ENCODE measurements at places on chromosomes 13 and 19.

GRCh38 chr13:43390619-43391018 is 367.2 kb downstream of the DNAJC15 start:
- DNase-seq: no peak

- no peak for DNase-seq
Observed at GRCh38 chr19:367561-367960, 23.0 kb upstream of the MIER2 start.

DNA sequence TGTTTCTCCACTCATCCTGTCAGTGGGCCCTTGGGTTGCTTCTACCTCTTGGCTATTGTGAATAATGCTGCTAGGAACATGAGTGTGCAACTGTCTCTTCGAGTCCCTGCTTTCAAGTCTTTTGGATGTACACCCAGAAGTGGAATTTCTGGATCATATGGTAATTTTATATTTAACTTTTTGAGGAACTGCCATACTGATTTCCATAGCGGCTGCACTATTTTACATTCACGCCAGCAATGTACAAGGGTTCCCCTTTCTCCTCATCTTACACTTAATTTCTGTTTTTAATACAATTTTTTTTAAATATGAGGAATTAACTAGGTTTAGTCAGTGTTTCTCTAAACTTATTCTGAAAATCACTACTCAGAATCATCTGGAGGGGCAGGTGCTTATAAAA is 24.2 kb upstream of the SLC46A3 start:
- no peak for DNase-seq

DNA sequence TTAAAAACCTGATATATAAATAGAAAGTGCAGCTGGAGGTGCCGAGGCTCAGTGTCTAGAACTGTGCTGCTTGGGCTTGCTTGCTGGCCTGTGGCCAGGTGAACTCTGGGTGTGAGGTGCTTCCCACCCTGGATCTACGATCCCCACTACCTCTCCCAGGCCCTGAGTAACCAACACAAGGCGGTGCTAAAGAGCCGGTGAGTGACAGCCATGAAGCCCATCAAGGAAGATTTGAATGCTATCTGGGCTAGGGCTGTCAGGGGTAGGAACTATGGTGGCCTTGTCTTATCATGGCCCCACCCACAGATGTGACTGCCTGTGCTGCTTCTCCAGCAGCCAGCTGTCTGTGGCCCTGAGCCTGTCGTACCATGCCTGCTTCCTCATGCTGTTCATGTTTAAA is 25.6 kb upstream of the ZNF91 start:
- no peak for DNase-seq

- no peak for DNase-seq
Observed at GRCh38 chr19:46144756-46145155, 3.3 kb upstream of the IGFL2 start.

- no peak for DNase-seq
Observed at GRCh38 chr19:11261431-11261970, 823 bp downstream of the DOCK6 start.

- DNase-seq: no peak
Observed at GRCh38 chr13:41610404-41610803, 153.1 kb downstream of the RGCC start.

- no peak for DNase-seq
Observed at GRCh38 chr13:20779405-20779804, 5.6 kb upstream of the EEF1AKMT1 start.

- no peak for DNase-seq
Observed at GRCh38 chr13:99614465-99614885, 113.2 kb downstream of the TM9SF2 start.

GRCh38 chr13:110499621-110500281 is 61.8 kb downstream of the RAB20 start:
- DNase-seq: no peak

DNA sequence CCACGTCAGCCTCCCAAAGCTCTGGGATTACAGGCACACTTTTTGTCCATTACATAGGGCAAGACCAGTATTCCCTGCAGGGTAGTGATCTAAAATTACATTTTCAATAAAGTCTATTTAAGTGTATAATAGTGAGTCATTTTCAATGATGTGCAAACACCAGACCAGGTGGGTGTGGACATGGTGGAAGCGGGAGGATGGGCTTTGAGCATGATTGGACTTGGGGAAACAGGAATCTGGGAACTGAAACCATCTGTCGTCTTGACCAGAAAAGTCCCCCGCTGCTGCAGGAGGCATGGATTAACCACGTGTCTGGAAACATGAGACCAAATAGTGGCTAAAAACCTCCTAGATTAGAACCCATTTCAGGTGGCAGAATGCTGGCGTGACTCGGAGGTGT is 4.9 kb downstream of the FXYD3 start:
- no peak for DNase-seq

DNA sequence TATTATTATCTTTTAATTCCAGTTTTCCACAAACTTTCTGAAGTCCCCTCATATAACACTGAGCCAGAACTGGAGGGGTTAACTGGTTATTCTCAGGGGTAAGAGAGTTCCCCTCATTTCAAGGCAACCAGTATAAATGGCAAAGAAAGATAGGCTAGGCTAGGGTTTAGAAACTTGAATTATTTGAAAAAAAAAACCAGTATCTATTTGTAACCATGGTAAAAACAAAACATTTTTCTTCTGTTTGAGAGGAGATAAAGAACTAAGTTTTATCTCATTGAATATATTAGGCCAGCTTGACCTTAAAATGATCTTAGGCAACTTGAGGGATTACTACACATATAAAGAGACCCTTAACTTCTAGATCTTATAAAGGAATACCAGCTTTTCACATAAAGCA is 19.6 kb downstream of the SUPT20H start:
- no peak for DNase-seq

DNA sequence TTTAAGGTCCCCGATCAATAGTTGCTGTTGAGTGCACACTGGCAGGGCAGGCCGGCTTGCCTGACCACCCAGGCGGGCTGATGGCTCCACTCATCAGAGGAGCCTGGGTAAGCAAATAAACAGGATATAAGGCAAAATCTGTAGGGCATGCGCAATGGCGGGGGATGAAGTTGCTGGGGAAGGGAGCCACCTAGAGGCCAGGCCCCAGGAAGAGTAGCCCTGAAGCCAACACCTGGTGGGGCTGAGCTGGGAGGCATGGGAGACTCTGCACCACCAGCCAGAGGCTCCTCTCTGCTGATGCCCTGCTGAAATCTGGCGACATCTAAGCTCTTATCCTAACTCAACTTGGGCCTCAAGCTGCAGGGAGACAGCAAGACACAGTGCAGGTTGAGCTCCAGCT is 324.3 kb downstream of the ZNF536 start:
- DNase-seq: no peak

DNA sequence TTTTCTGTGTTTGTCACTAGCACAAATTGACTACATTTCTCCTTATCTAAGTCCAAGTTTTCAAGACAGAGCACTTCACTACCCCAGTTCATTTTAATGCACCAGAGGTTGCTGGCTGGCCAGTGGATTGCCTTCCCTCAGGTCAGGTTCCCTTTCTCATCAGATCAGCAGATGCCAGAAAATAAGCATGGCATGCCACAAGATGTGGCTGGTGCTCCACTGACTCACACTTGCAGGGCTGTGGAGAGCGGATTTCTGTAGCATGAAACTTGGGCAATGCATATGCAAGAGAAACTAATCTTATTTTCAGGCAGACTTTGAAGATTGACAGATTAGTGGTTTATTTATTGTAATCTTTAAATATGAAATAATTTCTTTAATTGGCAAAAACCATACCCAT is 79.5 kb downstream of the RUBCNL start:
- DNase-seq: no peak
